ENCODE measurements at places on chromosomes 16 and 17.

DNA sequence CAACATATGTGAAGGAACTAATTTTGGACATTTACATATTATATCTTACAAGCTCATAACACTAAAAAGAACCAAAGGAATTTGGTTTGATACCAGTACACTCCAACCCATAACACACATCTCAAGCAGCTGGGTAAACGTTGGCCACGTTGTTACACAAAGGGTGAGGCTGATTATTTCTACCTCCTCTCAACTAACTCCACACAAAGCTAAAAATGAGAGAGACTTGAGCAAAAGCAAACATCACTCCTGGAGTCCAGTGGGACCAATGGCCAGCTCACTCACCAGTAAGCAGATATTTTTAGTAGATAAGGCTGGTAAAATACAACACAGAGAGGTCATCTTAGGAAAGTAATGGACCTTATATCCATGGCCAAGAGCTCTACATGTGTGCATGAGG lies 207.6 kb downstream of the MRTFB start:
- no peaks in the 10 kb centered on the region for H3K36me3 ChIP-seq
- no peaks in the 10 kb centered on the region for H3K27me3 ChIP-seq
- H3K4me1 ChIP-seq: no peaks in the 10 kb centered on the region
- DNase-seq: no peak
- H3K27ac ChIP-seq: no peak overlapping the region
- H3K4me3 ChIP-seq: no peak overlapping the region

GRCh38 chr16:85015481-85016187 lies 4.3 kb upstream of the ZDHHC7 start:
- no peaks in the 10 kb centered on the region for H3K27me3 ChIP-seq
- H3K27ac ChIP-seq: no peak overlapping the region
- H3K4me3 ChIP-seq: no peak overlapping the region
- DNase-seq: no peak
- peaks cover 4% of the 10 kb centered on the region for H3K4me1 ChIP-seq

DNA sequence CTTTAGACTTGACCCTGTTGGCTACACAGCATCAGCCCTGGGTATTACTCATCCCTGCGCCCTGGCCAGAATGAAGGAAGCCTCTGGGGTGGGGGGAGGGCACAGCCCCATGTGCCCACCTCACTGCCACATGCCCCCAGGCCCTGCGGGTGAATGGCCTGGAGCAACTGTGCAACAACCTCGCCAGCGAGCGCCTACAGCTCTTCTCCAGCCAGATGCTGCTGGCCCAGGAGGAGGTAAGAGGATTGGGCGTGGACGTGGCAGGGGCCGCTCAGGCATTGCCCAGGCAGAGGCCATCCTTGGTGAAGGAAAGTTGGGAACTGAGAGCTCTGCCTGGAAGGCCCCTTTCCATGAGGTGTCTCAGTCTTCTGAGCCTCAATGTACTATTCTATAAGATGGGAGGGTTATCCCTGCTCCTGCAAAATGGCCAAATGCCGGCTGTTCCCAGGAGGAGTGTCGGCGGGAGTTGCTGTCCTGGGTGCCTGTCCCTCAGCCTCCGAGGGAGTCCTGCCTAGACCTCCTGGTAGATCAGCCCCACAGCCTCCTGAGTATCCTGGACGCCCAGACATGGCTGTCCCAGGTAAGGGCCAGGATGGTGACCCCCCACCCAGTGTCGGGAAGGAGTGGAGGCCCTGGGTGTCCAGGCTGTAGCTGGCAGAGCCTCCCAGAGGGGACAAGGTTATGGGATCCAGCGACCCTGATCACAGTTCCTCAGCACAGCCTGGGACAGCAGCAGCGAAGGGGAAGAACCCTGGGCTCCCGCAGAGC lies 8.9 kb downstream of the MYO15B start:
- no peaks in the 10 kb centered on the region for H3K36me3 ChIP-seq
- no peak overlapping the region for H3K27ac ChIP-seq
- peaks cover 10% of the 10 kb centered on the region for H3K4me1 ChIP-seq
- no peak overlapping the region for H3K4me3 ChIP-seq

- H3K27me3 ChIP-seq: no peaks in the 10 kb centered on the region
- H3K27ac ChIP-seq: peak overlapping the region; percentile 99
- no peak overlapping the region for H3K4me3 ChIP-seq
- no peak for DNase-seq
- peaks cover 45% of the 10 kb centered on the region for H3K36me3 ChIP-seq
- H3K4me1 ChIP-seq: peaks cover 41% of the 10 kb centered on the region
Measured at GRCh38 chr17:40092581-40092980, 7.8 kb downstream of the NR1D1 start.

DNA sequence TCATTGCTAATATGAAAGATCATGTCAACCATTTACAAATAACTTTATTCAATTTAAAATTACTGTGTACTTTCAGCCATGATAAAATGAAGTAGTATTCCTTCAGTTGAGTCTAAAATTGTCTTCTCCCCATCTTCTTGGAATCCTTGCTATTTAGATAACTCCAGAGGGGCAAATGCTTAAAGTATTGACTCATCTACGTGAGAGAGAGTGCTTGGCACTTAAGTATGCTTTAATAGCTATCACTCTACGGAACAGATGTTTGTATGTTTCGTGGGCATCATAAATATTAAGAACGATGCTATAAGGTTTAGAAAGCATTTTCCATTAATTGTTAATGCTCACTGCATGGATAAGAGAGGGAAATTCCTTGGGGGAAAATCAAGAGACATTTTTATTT lies 69.3 kb upstream of the MED13 start:
- H3K4me1 ChIP-seq: peaks cover 10% of the 10 kb centered on the region
- no peak overlapping the region for H3K27ac ChIP-seq
- H3K36me3 ChIP-seq: no peaks in the 10 kb centered on the region

- no peak for DNase-seq
- no peaks in the 10 kb centered on the region for H3K36me3 ChIP-seq
- peaks cover 32% of the 10 kb centered on the region for H3K4me1 ChIP-seq
- H3K27ac ChIP-seq: no peak overlapping the region
- no peaks in the 10 kb centered on the region for H3K27me3 ChIP-seq
- H3K4me3 ChIP-seq: no peak overlapping the region
Measured at GRCh38 chr17:39364236-39365025, 37.0 kb downstream of the FBXL20 start.

DNA sequence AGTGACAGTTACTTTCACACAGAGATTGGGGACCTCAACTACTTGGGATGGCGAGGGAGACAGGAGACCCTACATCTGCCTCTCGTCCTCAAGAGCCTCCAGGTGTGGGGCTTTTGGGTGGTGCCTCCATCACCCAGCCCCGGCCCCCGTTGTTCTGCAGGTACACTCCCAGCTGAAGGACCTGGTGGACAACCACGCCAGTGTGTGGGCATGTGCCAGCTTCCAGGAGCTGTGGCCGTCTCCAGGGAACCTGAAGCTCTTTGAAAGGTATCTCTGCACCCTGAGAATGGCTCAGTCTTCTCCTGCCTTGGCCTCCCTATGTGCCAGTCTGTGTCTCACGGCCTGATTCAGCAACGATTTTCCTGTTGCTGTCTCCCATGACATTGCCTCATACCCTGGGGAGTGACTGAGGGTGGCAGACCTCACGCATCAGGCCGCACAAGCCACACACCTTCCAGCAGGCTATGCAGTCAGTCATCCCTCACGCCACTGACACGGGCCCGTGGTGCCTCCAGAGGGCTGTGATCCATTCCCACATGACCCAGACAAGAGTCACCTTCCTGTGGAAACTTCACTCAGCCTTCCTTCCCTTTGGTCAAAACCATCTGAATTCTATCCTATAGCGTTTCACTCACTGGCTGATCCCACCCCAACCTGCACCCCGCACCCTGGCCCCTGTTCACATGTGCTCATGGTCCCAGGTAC lies 3.7 kb downstream of the CCNF start:
- peaks cover 13% of the 10 kb centered on the region for H3K4me1 ChIP-seq
- DNase-seq: no peak
- H3K27ac ChIP-seq: no peak overlapping the region
- H3K4me3 ChIP-seq: no peak overlapping the region
- no peaks in the 10 kb centered on the region for H3K27me3 ChIP-seq

DNA sequence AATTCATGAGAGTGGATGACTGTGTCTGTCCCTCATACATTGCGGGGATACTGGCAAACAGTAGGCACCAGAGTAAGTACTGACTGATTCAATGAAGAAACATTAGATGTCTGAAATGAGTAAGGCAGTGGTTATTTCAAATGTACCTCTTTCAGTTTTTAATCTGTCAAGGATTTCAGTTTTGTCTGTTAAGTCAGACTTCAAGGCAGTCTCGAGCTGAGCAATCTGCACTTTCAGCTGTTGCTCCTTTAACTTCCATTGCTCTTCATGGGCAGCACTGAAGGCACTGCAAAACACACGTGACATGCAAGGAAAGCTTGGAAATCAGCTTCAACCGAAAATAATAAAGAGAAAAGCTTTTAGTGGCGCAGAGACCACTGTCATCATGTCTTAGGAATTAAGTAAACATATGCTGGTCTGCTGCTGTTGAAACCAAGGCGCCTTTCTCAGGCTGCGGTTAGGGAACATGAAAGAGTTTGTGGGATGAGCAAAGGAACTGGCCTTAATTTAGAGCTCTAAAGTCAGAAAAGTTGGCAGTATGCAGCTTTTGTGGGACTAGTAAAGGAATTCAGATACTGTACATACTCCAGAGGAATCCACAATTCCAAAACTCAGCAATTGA lies 38.8 kb downstream of the RPGRIP1L start:
- no peak overlapping the region for H3K27ac ChIP-seq
- no peak for DNase-seq
- no peaks in the 10 kb centered on the region for H3K4me1 ChIP-seq

DNA sequence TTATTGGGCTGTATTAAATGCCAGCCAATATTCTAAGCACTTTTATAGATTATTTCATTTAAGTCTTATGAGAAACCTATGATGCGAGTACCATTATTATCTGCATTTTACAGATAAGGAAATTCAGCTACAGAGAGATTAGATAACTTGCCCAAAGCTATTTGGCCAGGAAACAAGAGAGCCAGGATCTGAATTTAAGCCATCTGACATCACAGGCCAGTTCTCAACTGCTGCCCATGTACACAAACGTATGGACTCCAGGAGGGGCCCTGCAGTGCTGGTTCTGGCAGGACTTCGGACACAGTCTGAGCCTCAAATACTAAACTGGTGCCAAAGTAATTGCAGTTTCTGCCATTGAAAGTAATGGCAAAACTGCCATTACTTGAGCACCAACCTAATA lies 40.2 kb downstream of the CPPED1 start:
- no peak overlapping the region for H3K27ac ChIP-seq
- no peaks in the 10 kb centered on the region for H3K4me1 ChIP-seq
- H3K4me3 ChIP-seq: no peak overlapping the region

DNA sequence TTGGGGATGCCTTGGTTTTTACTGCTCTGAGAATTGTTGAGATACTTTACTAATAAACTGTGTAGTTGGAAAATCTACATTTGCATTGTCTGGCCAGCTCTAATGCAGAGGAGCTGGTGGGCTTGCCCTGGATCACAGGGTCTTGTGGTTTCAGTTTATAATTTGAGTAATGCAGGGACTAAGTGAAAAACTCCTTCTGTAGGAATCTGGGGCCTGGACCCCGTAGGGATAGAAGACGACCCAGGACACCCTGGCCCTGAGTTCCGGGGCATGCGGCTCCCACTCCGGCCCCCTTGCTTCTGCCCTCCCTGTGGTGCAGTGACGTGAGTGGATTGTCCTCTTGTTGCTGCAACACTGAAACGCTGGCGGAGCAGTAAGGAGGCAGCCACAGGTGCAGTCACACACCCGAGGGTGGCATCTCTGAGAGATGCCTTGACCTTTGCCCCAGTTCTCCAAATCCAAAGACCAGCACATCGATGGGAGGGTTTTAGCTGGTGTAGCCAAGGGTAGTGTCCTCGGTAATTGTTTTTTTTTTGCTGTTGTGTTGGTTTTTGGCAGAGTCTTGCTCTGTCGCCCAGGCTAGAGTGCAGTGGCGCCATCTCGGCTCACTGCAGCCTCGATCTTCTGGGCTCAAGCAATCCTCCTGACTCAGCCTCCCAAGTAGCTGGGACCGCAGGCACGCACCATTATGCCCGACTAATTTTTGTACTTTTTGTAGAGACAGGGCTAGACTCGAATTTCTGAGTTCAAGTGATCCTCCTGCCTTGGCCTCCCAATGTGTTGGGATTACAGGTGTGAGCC lies 2.6 kb upstream of the RPL13 start:
- H3K4me3 ChIP-seq: no peak overlapping the region
- no peak overlapping the region for H3K27ac ChIP-seq
- H3K27me3 ChIP-seq: no peaks in the 10 kb centered on the region
- H3K4me1 ChIP-seq: peaks cover 46% of the 10 kb centered on the region

- DNase-seq: no peak
- peaks cover 10% of the 10 kb centered on the region for H3K4me1 ChIP-seq
- H3K27me3 ChIP-seq: no peaks in the 10 kb centered on the region
- H3K36me3 ChIP-seq: peaks cover 40% of the 10 kb centered on the region
- no peak overlapping the region for H3K27ac ChIP-seq
Measured at GRCh38 chr17:8466873-8467272, 31.2 kb downstream of the NDEL1 start.

DNA sequence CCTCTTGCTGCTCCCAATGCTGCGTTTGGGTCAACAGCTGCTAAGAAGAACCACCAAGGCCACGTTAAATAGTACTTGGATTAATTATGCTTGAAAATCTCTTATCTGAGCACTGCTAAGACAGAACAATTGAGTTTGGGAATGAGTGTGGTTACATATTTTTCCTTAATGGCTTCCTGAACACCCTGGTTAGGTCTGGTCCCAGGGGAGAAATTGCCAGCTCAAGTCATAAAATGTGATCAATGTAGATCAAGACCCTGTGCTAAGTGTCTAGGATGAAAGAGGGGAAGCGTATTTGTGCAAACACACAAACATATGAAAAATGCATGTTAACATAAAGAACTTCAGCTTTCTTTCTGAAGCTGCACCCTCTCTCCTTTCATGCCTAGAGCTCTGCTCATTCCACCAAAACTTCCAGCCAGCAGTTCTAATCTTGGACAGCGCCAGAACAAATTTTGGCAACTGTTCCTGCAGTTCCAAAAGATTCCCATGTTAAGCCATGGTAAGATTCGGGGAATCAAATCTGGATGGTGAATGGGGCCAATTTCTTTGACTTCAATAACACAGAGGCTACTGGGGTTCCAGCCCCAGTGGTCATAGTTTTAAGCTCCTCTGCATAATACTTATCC lies 72.0 kb downstream of the ZFHX3 start:
- H3K4me1 ChIP-seq: peaks cover 13% of the 10 kb centered on the region
- H3K27ac ChIP-seq: no peak overlapping the region
- no peaks in the 10 kb centered on the region for H3K36me3 ChIP-seq
- H3K27me3 ChIP-seq: no peaks in the 10 kb centered on the region

DNA sequence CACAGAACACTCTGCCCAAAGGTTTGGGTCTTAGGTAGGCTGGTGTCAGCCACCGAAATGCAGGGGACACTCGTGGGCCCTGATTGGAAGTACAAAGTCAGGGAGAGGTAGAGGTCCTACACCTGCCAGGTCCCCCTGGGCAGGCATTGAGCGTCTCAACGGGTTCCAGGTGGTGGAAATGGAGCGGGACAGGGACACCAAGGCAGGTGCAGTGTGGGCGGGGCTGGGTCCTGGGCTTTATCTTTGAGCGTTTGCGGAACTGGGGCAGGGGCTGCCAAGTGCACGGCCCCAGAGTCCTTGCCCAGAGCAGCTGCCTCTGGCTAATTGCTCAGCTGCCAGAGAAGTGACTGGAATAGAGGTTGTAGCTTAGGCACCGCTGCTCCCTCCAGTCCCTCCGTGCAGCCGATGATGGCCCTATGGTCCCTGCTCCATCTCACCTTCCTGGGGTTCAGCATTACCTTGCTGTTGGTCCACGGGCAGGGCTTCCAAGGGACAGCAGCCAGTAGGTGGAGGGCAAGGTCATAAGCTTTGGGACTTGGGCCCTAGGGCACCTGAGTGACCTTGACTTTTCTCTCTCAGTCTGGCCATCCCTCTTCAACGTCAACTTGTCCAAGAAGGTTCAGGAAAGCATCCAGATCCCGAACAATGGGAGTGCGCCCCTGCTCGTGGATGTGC lies at the start of gene ZACN:
ZACN (plus strand) TSS at position 323 of the 675 bp plus-strand sequence; CDS start at position 406, 83 bp downstream.
- peaks cover 25% of the 10 kb centered on the region for H3K36me3 ChIP-seq
- H3K27me3 ChIP-seq: peaks cover 22% of the 10 kb centered on the region
- no peak within 1 kb of the TSS for H3K27ac ChIP-seq
- no peak for DNase-seq
- H3K4me1 ChIP-seq: peaks cover 34% of the 10 kb centered on the region
- H3K4me3 ChIP-seq: no peak within 1 kb of the TSS

Measured in esophagus squamous epithelium (tissue), 5 donors.